ENCODE measurements at places on chromosomes 6 and 20.

GRCh38 chr20:25042531-25043498, 15.1 kb downstream of the ACSS1 start:
- DNase-seq, result no peak

GRCh38 chr20:22414305-22414742, 170.0 kb downstream of the FOXA2 start:
- DNase-seq, result no peak

GRCh38 chr20:38999217-38999616, 37.1 kb downstream of the DHX35 start:
- DNase-seq, result no peak

- no peak for DNase-seq
These were observed 304.5 kb downstream of the PRL start for GRCh38 chr6:21992178-21992967.

GRCh38 chr20:36113566-36114250, 40.8 kb upstream of the EPB41L1 start:
- no peak for DNase-seq

DNA sequence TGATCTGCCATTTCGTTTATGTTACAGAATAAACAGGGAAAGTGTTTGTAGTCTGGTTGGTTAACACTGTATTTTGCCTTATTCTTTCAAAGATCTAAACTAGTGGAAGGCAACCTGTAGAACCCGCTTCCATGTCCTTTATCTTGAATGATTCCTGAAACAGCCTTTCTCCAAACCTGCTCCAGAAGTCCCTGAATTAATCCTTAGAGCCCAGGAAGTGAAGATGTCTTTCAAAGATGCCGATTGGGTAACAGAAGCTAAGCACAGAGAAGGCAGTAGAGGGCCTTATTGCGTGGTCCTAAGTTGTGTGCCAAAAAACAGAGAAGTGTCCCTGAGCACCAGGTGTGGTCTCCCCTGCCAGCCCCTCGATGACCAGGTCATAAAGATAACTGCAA, 19.2 kb upstream of the ZSCAN16 start:
- no peak for DNase-seq

GRCh38 chr6:167105060-167105459, 17.8 kb upstream of the CCR6 start:
- no peak for DNase-seq

DNA sequence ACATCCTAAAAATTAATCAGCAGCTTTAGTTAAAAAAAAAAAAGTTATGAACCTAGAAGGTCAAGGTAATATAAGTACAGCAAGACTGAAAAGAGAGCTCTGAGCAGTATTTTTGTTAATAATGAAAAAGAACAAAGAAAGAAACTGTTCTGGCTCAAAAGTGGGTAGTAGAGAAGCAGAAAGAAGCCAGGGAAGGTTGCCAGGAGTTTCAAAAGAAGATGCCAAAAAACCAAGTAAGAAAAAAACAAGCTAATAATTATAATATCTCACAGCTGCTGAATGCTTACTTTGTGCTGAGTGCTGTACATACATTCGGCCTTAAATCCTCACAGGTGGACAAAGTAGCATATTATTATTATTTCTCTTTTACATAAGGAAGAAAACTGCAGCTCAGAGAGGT, 31.9 kb downstream of the NRSN1 start:
- DNase-seq, result no peak

DNA sequence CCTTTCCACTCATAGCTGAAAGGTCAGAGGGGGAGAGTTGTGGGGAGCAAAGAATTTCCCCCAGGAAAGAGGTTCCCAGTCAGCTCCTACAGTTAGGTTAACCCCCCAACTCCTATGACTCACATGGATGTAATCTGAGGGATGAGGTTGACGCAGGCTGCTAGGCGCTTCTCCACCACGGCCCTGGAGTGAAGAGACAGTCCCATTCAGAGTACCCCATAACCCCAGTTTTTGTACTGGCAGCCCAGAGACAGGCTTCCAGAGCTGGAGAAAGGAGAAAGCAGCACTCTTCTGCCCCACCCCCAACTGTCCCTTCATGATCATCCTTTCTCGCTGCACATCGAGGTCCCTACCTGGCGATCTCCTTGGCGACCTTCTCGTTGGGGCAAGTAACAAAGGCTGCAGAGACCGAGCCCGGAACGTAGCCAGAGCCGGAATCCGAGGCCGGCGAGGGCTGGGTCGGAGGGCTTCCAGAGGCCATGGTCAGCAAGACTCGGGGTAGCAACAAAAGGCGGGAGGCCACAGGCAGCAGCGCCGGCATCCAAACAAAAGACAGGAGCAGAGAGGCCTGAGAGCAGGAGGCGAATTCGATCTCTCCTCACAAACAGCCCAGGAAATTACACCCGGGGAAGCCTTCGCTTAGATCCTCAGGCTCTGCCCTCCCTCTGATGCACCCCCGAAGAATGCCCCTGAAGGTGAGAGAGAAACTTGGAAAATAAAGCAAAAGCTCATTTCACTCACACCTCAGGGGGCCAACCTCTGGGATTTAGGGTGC, 592 bp downstream of the CUTA start:
- no peak for DNase-seq

- no peak for DNase-seq
These were observed 284.1 kb upstream of the PLN start for GRCh38 chr6:118263921-118264486.

GRCh38 chr6:53214172-53214571, 65.5 kb upstream of the GCM1 start:
- DNase-seq, result no peak

DNA sequence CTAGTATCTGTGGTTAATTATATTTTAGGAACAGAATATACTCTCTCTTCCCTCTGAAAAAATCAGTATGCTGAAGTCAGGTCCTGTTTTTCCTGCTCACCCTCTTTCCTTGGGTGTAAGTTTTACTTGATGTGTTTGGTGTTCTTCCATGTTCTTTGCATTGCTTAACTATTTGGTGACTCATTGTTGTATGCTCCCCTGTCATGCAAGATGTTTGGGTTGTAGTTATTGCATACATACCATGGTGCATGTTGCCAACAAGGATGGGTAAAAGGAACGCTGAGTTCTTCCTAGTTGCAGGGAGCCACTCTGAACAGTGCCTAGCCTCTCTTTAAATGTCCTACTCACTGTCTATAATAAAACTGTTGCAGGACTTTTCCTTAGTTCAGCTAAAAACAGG, 207.9 kb upstream of the LAMP5 start:
- DNase-seq, result no peak

DNA sequence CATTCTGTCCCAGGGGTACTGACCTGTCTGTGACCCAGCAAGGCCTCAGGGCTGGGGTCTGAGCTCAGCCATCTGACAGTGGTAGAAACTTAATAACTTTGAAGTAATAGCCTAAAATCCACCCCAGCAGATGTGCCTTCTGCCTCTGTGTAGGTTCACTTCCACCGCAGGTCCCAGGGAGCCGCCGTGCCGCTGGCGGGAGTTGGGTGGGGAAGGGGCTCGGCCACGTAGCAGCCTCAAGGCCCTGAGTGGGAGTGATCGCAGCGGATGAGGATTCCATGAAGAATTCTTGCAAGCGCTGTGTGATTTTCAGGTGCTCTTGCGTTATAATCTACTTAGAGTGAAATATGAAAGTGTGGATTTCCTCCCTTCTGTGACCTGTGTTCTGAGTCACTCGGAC, 163.7 kb downstream of the DTNBP1 start:
- no peak for DNase-seq

DNA sequence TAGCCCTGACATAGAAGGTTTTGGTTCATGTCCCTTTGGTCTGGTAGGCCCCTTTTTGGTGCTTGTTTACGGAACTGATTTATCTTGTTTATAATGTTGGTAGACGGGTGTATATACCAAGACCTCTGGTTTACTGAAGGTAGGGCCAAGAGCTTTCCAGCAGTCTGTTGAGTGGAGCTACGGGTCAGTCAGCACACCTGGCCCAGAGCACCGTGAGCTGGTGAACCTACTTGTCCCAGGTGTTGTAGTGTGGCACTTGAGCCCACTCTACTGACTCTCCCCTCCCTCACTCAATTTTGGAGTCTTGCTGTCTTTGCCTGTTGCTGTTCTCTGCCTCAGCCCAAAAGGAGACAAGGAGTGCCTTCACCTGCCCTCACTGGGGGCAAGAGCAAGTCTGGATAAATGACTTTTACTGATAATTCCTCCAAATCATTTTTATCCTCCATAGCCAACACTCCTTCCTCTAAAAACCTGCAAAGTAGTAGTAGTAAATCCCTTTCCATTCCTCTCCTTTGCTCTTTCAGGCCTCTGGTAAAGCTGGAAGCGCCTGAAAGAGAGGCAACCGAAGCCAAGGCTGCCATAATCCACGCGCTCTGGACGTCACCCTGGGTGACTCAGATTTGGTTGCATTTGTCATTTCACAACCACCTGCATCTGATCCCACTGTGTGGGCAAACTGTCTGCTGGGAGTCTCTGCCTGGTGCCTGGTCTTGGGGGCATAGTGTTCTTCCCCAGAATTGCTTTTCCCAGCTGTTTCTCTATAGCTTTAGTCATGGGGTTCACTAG, 22.2 kb downstream of the RREB1 start:
- DNase-seq, result no peak

DNA sequence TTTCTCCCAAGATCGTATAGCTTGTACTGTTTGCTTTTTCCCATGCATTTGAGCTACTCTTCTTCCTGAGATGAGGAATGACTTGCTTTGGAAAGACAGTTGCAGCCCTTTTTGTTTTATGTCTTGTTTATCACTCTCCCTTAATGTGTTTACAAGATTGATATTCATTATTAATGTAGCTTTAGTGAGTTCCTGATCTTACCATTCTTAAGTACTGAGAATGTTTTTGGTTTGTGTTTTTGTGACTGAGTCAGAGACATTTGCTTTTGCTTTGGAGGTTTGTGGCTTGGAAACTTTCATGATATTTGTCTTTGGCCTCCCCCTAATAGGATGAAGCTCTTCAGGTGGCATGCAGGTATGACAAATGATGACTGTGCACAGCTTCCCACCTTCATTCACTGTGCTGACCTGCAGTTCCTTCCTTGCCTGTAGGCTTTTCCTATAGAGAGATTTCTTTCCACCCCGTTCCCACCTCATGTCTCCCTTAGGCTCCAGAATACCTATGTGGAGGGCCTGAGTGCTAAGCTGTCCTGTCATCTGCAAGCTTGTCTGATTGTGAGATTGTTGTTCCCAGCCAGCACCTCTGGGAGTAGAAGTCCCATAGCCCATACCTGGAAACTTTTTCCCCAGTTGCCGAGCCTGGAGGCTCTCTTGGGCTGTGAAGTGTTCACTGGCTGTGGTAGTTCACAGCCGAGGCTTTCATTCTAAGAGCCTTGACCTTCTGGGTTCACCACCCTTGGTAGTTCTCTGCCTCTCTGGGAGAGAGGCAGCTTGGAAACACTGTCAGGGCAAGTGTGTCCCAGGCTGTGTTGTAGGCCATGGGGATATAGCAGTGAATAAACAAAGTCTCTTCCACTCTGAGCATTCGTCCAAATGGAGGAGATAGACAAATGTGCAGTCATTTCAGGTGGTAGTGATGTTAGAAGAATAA, 27.1 kb downstream of the CDS2 start:
- no peak for DNase-seq

DNA sequence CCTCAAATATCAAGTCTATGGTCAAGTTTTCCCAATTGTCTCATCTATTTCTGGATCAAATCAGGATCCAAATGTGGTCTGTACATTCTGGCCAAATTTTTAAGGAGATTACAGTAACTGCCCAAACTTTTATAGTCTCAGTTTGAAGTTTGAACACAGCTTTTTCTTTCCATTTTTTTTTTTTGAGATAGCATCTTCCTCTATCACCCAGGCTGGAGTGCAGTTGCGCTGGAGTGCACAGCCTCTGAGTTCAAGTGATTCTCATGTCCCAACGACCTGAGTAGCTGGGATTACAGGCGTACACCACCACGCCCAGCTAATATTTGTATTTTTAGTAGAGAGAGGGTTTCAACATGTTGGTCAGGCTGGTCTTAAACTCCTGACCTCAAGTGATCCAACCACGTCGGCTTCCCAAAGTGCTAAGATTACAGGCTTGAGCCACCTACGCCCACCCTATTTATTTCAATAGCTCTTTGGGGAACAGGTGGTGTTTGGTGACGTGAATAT, 84.9 kb upstream of the CARMIL1 start:
- DNase-seq, result no peak

DNA sequence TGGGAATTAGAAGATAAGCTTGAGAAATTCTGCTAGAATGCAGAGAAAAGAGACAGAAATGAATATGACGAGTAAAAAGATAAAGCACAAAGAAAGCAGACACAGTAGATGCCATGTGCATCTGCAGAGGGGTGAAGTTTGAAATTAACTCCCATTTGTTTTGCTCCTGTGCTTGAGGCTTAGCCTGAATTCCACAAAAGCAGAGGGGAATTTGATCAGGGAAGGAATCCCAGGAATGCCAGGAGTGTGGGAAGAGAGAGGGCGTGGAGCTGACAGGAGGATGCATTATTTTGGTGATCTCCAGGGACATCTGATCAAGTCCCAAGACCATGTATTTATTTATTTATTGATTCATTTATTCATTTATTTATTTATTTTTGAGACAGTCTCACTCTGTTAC, 55.6 kb downstream of the SLC22A1 start:
- no peak for DNase-seq

GRCh38 chr20:11429168-11429567, 488.5 kb upstream of the BTBD3 start:
- DNase-seq, result no peak

GRCh38 chr6:168939796-168940195, 313.9 kb downstream of the THBS2 start:
- no peak for DNase-seq

DNA sequence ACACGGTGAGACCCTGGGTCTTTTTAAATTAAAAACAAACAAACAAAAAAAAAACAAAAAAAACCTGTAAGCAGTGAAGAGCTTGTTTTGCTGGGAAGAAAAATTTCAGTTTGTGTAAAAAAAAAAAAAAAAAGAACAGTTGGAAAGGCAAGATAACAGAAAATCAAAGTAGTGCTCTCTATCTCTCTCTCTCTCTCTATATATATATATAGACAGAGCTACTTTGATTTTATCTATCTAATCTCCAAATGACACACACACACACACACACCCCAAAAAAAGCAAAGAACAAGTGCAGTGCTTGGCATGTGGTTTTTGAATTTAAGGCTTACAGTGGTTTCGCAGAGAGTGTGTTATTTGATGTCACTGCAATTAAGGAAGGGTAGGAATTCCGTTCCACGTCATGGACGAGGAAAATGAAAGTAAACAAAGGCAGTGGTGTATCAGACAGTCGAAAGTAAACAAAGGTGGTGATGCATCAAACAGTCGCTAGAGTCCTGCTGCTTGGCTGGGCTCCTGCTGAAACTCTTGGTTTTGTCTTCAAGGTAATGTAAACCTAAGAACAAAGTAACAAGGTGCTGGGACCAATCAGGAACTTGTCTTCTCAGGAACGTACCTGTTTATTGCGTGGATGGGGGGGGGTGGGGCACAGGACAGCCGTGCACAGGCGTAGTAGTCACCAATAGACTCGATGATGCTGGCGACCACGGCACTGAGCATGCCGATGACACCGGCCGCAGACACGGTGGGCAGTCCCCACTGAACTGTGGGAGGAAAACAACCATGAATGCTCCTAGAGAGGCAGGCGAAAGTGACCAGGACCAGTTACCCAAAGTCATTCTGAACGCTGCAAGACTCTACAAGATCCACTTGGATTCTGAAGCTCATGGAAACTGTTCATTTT, 131.8 kb downstream of the SLC23A2 start:
- no peak for DNase-seq

GRCh38 chr6:109793021-109793420, 101.9 kb downstream of the FIG4 start:
- DNase-seq, result no peak

- no peak for DNase-seq
These were observed 91.2 kb upstream of the BACH2 start for GRCh38 chr6:90387826-90388225.
